NCI-H526 (cell line): ENCODE measurements at places on chromosomes 7 and 10.

DNA sequence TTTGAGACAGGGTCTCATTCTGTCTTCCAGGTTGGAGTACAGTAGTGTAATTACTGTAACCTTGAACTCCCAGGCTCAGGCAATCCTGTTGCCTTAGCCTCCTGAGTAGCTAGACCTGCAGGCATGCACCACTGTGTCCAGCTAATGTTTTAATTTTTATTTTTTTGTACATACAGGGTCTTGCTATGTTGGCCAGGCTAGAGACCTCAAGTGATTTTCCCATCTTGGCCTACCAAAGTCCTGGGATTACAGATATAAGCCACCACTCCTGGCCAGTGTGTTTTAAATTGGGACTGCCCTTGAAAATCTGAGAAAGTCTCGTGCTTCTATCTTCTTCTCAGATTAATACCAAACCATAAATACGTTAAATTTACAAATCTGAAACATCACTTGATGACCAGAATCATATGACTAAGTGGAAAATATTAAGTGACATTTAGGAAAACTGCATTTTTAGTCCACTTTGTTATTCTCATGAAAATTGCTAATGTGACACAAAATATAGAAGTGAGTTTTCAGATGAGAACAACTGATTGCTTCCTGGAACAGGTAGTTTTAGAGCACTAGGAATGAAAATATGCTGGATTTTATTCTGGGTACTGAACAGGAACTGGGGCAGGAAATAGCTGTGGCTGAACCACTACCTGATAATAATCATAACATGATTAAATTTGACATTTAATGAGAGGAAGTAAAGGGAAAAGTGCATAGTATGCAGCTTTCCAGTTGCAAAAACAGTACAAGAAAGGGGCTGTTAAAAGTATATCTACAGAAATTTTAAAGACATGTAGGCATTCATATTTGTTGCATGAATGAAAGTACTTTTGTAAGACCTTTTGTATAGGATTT is 4.2 kb downstream of the PHTF2 start:
- DNase-seq = no peak

DNA sequence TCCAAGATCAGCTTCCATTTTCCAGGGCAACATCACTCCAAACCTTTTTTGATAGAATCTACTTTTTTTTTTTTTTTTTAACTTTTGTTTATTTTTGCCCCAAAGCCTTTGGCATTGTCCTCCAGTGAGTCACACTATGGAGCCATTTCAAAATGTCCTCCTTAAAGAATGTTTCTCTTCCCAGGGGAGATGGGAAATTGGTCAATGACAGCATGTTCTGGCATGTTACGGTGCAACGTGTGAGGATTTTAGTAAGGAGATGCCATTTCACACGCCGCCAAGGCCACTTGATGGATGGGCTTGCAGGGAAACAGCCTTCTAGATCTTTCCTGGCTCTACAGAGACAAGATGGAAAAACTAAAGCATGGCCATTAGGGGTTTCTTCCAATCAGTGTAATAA is 30.7 kb upstream of the TRIL start:
- DNase-seq = no peak

DNA sequence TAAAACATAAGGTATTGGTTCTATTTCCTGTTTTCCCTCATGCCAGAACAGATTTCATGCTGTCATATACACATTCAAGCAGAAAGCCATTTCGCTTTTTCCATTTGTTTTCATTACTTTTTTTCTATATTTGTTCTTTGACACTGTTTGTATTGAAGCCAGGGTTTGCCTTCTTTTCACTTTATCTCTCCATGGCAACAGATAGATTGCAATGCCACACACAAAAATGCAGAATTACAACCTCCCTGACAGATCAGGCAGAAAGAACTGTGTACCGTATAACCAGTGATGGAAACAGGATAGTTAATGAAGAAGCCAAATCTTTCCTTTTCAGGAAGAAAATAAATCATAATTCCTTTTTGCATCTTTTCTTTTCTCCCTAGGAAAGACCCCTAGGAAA is 103.0 kb upstream of the PCGF5 start:
- DNase-seq = no peak

DNA sequence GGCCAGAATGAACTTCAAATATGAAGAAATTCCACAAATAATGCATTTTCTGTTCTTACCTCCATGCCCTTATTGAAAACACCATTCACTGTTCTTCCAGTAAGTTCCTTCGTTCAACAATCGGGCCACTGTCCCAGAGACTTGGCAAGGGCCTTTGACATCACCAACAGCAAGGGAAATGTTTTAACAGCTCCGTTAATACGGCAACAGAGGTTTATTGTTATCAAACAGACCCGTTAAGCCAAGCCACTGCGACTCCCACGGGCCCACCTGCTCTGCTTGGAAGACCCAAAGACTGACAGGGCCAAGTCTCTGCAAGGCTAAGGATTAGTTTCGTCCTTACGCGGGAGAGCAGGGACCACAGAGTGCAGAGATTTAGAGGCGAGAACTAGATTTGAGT is 43.4 kb upstream of the LYZL1 start:
- no peak for DNase-seq

DNA sequence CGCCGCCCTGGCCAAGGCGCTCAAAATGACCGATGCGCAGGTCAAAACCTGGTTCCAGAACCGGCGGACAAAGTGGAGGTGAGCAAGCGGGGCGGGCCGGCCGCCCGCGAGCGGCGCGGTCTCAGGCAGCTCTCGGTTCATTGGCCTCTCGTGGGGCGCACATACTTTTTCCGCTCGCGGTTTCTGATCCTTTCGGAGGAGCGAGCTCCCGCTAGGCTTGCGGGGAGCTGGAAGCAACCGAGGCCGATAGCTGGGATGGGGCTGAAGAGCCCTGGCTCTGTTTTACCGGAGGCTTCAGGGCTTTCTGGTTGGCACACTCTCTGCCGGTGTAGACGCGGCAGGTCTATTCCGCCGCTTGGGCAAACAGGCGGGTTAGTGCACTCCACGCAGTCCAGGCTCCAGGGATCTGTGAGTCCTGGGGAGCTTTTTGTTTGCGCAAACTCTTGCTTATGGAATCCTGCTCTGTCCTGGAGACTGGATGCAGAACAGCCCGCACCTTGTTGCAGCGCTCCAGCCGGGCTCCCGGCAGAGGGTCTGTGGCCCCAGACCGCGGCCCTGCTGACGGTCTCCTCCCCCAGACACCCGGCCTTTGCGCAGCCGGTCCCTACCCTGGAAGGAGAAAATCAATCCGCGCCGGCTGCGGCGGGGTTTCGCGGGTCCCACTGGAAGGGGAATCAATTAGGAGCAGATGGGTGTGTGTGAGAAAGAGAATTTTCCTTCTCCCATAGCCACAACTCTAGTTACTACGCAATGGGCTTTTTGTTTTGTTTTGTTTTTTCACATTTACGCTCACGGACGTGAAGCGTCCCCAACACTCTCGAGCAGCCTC is 3.4 kb downstream of the TLX1 start:
- no peak for DNase-seq
